ENCODE measurements at places on chromosomes 2 and 18.

DNA sequence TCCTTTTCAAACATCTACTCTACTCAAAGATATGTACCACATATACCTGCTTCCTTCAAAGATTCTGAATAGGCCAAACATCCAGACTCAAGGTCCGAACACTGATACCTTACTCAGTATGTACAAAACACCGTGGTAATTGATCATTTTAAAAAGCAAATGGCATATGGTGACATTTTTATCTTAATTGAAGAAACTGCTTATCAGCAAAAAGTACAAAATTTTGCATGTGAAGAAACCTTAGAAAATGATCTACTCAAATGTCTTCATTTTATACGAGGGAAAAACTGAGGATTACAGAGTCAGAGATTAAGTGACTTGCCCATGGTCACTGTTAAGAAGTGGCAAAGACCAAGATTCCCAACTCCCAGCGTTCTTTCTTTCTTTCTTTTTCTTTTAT, 133.0 kb downstream of the CACNB4 start:
- no peak for DNase-seq

DNA sequence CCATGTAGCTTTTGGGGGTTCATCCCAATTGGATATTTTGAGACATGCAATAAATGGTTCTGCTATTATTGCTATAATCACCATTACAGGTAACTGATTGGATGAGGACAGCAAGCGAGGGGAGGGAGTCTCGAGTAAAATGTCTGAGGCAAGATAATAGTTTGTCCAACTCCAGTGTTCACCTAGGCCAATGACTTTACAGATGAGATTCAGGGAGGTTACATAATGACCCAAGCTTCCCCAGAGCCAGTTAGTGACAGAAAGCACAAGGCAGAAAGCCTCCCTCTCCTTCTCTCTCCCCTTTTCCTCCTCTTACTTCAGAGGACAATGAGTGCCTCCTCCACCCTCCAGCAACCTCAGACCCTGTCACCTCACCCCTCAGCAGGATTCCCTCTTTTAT, 98.4 kb upstream of the GLS start:
- DNase-seq: no peak

GRCh38 chr2:220687231-220687843, 884.8 kb downstream of the EPHA4 start:
- DNase-seq: peak; percentile 55

DNA sequence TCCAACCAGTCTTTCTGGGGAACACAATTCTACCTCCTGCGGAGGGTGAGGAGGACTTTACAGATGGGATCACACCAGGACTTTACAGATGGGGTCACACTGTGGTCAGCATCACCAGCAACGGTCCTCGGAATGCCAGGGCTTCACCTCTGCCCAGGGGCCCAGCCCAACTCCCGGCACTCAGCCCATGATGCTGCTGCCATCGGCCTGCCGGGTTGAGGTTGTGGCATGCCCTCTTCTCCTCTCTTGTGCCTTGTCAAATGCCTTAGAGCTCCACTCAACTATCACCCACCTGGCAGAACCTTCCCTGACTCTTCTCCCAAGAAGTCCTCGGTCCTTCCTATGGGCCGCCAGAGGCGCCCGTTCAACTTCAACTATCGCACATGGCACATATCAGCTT, 166.7 kb downstream of the CTIF start:
- DNase-seq: no peak

GRCh38 chr18:3689091-3689490, 239.1 kb downstream of the TGIF1 start:
- no peak for DNase-seq

DNA sequence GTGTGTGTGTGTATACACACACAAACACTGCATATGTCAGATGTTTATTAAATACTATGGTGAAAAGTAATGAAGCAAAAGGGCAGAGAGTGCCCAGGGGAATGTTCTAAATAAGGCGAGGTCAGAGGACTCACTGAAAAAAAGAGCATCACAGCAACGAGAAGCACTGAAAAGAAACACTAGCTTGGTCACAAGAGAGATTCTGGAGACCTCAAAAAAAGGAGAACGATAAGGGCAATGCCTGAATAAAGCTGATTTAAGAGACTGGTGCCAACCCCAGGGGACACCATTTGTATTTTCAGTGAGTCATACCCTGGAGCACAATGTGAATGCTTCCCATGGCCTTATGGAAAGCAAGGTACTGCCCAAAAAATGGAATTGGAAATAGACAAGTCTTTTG, 14.5 kb downstream of the SLC40A1 start:
- no peak for DNase-seq

GRCh38 chr2:65794994-65795393, 362.6 kb upstream of the SPRED2 start:
- DNase-seq: no peak

DNA sequence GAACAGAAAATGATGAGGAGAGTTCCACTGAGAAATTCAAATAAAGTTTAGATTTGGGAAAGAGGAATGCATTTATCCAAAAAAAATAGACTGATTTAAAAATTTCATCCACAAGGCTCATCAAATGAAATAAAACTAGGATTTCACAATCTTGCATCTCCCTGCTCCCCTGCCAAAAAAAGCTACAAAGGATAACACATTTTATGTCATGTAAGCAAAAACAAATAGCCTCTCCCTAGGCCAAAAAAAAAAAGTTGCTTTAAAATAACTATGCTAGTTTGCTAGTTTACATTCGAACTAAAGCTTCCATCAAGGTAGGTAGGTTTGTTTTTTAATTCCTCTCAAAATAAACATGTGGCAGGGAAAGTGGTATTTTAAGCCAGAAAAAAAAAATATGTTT, 465.5 kb upstream of the ID2 start:
- DNase-seq: no peak

GRCh38 chr18:42614619-42615293, 500.7 kb downstream of the RIT2 start:
- no peak for DNase-seq

GRCh38 chr2:196939371-196939770, 12.9 kb upstream of the PGAP1 start:
- DNase-seq: no peak

GRCh38 chr2:74714691-74715080, 60.6 kb downstream of the SEMA4F start:
- no peak for DNase-seq

All from hematopoietic multipotent progenitor cell treated with erythropoietin and hydrocortisone succinate and interleukin-3 and kit ligand, for 8 days (in vitro differentiated cells).